ENCODE measurements at places on chromosomes 3 and 15. TPM values are rescaled to one million over a fixed set of nuclear protein-coding genes. Genes with fewer than 3 reads are reported as not detected.

CCR9 gene
- not detected for total RNA-seq

RTP3 gene
- not detected for total RNA-seq

ANKRD63 gene
- 0.26 TPM for total RNA-seq

EFHB gene
- total RNA-seq: 0.79 TPM

ACKR4 gene
- total RNA-seq: not detected

FAM81A gene
- total RNA-seq: 0.67 TPM

SOX14 gene
- total RNA-seq: not detected

CMTM8 gene
- total RNA-seq: 6.9 TPM

MON1A gene
- 12.1 TPM for total RNA-seq

CCR4 gene
- total RNA-seq: 30.8 TPM

RPS17 gene
- total RNA-seq: 1,822 TPM

CPNE4 gene
- total RNA-seq: not detected

GOLGA8G gene
- total RNA-seq: not detected

SAMMSON gene
- total RNA-seq: not detected

ZBTB47 gene
- 1.1 TPM for total RNA-seq

CACNA1D gene
- total RNA-seq: 0.34 TPM

TMIE gene
- total RNA-seq: 2.5 TPM

SAMD7 gene
- total RNA-seq: not detected

TIMP4 gene
- total RNA-seq: not detected

CCDC39 gene
- not detected for total RNA-seq

ARRDC4 gene
- total RNA-seq: 0.36 TPM

CISH gene
- total RNA-seq: 389 TPM

ZMYND10 gene
- 2.2 TPM for total RNA-seq

TBL1XR1 gene
- 168 TPM for total RNA-seq

IL17RE gene
- 0.39 TPM for total RNA-seq

Measured in activated naive CD4-positive, alpha-beta T cell treated with anti-CD3 and anti-CD28 coated beads, Interleukin-2, amount 10 ng/mL, durations not matched to agents 5 hours and 36 hours (primary cell).